ENCODE measurements at places on chromosomes 7 and 10.

GRCh38 chr10:102113956-102114857 lies 6.0 kb downstream of the LDB1 start:
- DNase-seq = no peak

DNA sequence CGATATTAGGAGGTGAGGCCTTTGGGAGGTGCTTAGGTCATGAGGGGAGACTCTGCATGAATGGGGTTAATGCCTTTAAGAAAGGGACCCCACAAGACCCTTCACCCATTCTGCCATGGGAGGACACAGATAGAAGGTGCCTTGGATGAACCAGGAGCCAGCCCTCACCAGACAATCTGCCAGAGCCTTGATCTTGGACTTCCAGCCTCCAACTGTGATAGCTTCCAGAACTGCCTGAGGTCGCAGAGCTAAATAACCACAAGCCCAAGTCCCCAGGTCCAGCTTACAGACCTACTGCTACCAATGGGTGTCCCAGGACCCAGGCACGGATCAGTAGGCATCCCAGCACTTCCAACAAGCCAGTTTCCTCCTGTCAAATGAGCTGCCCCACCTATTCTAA lies 37.5 kb downstream of the TNS3 start:
- DNase-seq = no peak

- no peak for DNase-seq
Observed at GRCh38 chr7:116770941-116771340, 91.4 kb upstream of the CAPZA2 start.

GRCh38 chr10:9238041-9238440 lies 1183.6 kb downstream of the GATA3 start:
- no peak for DNase-seq

GRCh38 chr7:3039787-3040186 lies 3.9 kb downstream of the CARD11 start:
- DNase-seq = no peak

- no peak for DNase-seq
Observed at GRCh38 chr7:3892157-3892556, 591.1 kb downstream of the SDK1 start.

DNA sequence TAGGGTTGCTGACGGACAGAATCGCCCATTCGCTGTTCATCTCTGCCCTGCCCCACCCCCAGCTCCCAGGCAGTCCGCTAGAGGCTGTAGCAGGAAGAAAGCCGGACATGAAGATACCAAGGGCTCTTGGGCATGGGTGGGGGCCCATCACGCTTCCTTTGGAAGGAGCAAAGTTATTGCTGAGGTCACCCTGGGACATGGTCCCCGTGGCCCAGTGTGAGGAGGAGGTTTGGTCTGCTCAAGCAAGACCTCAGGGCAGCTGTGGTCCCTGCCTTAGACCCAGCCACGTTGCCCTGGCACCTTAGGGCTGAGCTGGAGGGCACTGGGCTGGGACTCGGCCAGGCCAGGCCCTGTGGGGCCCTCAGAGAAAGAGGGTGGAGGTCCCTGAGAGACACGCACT lies 132.1 kb upstream of the NPS start:
- DNase-seq = no peak

- peak; percentile 52 for DNase-seq
Observed at GRCh38 chr7:100632951-100633717, 8.2 kb downstream of the TFR2 start.

GRCh38 chr7:7976677-7977076 lies 8.1 kb downstream of the GLCCI1 start:
- DNase-seq = no peak

DNA sequence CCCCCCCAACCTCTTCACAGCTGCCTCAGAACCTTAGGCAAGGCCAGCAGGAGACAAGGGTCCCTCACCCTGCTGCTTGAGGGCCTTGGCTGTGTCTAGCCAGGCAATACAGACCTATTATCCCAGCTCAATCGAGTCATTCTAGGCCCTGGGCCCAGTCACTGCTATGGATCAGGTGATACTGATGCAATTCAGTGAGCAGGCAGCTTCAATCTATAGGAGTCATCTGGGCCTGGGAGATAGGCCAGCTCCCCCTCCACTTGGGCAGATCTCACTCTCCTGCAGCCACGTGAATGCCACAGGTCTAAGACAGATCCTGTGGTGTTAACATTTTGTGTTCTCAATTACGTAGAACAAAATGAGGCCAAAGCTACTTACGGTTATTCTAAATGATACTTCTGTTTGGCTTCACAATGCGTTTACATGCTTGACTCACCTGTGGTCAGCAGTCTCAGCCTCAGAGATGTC lies 68.0 kb upstream of the LRRC4 start:
- DNase-seq = no peak

GRCh38 chr7:4189131-4189570 lies 492.9 kb upstream of the FOXK1 start:
- DNase-seq = no peak

GRCh38 chr7:155583636-155584035 lies 37.3 kb upstream of the CNPY1 start:
- DNase-seq = no peak

DNA sequence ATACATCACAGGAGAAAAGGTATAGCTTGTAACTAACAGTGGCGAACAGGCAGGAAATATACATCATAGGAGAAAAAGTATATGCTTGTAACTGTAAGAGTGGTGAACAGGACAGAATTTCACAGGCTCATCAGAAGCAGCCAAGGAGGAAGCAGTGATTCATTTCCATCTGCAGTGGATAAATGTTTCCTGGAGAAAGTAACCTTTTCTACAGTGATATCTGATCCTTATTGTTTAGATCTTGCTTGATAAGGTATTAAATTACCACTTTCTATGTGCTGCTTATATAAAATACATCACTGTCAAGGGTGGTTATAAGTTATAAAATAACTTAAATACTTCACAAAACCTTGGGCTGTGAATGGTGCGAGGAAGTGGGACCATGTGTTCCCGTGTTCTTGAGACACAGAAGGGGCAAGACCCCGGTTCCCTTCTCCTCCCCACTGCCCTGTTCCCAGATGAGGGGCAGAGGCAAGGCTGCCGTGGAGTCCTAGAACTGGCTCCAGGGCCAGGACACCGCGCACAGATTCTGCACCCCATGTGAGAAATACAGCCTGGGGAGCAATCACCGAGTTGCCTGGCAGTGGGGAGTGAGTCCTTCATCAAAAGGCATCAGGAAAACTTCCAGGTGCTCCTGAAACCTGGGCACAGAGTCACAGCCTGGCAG lies 135.2 kb downstream of the DIP2C start:
- no peak for DNase-seq

DNA sequence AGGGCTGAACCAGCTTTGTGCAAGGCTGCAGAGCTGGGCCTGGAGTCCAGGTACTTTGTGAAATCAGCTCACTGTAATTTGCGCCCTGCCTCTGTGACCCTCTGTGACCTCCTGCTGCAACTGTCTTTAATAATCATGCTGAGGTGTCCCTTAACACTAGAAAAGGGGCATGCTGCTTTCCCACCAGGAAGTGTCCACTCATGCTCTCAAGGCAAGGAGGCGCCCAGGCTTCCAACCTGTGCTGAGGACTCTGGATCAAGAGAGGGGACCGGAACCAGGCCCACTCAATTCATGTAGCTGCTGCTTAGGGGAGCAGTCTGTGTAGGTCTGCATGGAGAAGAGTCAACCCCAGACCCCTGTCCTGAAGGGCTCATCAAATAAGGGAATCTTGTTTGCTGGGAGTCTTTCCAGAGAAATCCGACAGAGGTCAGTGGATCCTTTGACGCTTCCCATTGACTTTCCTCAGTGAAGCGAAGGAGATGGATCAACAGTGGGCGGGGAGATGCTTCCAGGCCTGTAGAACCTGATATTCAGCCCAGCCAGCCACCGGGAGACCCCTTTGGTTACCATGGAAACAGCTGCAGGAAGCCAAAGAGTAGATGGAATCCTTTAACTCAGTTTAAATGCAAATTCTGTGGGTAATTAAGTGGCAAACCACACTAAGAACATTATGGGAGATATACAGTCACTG lies 945.9 kb downstream of the GRID1 start:
- DNase-seq = no peak

DNA sequence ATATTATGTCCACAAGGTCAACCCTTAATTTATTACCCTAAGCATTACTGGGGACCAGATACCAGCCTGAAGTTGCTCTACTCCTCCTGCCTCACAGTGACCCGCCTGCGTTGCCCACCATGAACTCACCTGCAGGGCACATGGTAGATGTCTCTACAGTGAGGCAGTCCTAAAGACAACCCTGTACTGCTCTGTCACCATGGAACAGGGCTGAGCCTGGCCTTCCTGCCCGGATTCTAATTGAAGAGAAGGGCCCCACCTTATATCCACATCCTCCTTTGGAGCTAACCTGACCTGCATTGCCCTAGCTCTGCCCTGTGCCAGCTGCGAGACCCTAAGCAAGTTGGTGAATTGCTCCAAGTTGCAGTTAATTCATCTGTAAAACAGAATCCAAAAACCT lies 4.1 kb downstream of the SH3PXD2A start:
- no peak for DNase-seq

- no peak for DNase-seq
Observed at GRCh38 chr10:24370877-24371276, 161.9 kb downstream of the KIAA1217 start.

- DNase-seq = no peak
Observed at GRCh38 chr7:823649-824048, 8.6 kb upstream of the SUN1 start.

DNA sequence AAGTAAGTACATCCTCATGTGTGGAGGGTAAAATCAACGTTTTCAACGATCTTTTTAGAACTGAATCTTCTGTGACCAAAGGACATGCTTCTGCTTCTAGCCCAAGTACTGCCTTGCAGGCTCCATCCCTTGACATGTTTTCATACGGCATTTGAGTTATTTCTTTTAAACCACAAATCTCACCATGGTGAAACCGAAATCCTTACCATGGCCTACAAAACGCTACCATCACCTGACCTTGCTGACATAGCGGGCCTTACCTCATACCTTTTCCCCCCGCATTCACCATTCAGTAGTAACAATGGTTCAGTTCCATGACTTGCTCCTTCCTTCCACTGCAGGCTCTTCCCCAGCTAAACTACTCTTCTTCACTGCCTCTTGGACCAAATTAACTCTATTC lies 3.5 kb downstream of the RNF216 start:
- DNase-seq = no peak

DNA sequence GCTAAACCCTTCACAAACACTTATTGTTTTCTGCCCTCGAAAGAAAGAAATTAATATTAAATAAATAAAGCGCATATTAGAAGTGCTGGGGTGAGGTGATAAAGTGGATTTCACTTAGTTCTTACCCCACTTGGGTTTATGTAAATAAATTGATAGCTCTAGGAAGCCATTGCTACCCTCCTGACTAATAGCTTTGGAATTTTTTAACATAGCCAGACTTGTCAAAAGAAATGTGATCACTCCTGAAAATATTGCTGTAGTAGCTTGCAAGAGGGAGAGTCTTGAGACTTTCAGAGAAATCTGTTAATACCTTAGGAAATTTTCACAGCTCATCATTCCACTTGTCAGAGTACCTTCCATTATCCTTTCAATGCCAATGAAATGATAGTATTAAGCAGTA lies 7.6 kb downstream of the ARL5B start:
- no peak for DNase-seq

GRCh38 chr10:76398043-76398710 lies 966.8 kb downstream of the LRMDA start:
- no peak for DNase-seq

GRCh38 chr7:30286749-30287148 lies 2.4 kb downstream of the ZNRF2 start:
- DNase-seq = no peak

- DNase-seq = no peak
Observed at GRCh38 chr7:21869785-21870402, 75.8 kb downstream of the CDCA7L start.

DNA sequence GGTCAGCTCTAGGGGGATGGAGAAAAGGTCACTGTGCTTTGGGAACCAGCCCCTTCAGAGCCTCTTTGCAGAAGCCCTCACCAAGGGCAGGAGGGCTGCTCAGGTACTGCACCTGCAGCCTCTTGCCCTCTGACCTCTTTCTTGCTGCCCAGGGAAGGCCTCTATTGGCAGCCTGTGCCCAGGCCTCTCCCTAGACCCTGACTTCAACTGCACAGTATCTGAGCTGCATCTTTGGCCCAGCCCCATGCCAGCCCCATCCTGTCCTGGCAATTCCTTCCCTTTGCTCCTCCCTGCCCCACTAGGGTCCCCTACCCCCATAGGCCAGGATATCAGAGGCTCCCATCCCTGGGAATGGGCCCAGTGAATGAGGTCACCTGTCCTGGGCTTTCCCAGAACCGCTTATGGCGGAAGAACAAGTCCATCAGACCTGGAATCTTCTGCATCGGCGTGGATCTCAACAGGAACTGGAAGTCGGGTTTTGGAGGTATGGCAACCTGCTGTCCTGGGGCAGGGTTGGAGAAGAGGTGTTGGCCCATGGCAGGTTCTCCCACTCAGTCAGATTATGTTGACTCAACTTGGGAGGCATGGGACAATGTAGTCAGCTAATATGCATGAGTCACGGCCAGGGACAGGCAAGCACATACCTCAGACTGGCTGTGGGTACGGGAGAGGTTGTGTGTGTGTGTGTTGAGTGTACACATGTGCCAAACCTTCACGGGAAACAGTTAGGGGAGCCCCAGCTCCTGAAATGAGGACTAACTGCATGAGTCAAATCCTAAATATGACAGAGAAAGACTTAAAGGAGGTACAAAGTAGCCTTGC lies 17.1 kb upstream of the CPA1 start:
- peak; percentile 31 for DNase-seq

- DNase-seq = no peak
Observed at GRCh38 chr7:10973942-10974911, 555 bp downstream of the PHF14 start.

DNA sequence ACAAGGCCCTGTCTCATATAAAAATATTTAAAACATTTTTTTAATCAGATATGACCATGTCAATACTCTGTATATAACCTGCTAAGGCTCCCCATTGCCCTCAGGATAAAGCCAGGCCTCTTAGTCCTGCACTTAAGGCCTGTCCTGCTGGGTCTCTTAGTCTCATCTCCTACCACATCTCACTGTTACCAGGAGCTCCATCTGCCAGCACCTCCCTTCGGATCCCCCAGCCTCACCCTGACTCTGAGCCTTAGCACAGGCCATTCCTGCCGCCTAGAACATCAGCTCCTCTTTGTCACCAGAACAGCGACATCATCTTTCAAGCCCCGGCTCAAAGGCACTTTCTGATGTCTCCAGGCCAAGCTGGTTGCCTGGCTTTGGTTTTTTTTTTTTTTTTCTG lies 25.7 kb upstream of the GTF2IRD1 start:
- DNase-seq = no peak

All from activated CD4-positive, alpha-beta T cell treated with anti-CD3 and anti-CD28 coated beads for 24 hours (primary cell).